ENCODE measurements at places on chromosomes 16 and 17.
A peak's percentile ranks its signal among the peaks of the same experiment; 100 is the strongest.

DNA sequence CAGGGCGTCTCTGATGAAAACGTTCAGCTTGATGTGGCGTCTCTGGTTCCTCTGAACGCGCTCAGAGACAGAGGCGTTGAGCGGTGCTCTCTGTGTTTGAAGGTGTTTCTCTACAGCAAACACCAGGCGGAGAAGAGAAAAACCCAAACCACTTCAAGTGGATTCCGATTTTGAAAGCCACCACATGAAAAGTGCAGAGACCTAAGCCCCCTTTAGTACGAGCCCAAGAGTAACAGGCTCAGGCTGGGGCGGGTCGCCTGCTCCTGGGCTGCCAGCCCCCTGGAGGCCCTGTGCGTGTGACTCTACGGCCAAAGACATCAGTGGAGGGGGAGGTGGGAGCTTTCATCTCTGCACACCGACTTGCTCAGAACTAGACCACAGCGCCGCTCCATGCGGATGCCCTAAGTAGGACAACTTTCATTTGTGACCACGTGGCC is 328.4 kb downstream of the MAF start:
- DNase-seq = no peak

DNA sequence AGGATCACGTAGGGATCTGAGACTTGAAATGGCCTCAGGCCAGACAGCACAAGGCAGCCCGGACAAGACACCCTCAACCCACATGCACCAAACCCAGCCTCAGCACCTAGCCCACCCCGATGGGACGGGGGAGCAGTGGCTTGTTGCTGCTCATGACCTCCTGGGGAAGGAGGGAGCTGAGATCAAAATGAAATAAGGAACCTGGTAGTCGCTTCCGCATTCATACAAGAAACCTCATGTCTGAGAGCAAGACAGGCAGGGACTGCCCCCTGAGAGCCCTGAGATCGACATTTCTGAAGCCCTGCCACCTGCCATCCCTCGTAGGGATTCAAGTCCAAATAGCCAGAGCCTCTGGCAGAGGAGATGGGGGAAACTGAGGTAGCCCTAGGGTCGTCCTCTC is 5.7 kb upstream of the CEP131 start:
- DNase-seq = no peak

DNA sequence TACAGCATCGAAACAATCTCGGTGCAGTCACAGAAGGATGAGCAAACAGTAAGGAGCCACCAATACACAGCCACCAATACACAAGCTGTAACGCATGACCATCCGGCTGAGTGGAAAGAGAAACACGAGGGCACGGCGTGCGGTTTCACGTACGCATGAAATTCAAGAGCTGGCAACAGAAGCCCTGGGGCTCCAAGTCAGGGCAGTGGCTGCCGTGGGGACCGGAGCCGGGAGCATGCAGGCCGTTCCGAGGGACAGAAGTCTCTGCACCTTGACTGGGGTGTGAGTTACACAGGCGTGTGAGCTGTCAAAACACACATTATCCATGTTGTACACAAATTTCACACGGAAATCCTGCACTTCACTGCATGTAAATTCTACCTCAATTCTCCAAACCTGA is 50.6 kb upstream of the METRNL start:
- no peak for DNase-seq

DNA sequence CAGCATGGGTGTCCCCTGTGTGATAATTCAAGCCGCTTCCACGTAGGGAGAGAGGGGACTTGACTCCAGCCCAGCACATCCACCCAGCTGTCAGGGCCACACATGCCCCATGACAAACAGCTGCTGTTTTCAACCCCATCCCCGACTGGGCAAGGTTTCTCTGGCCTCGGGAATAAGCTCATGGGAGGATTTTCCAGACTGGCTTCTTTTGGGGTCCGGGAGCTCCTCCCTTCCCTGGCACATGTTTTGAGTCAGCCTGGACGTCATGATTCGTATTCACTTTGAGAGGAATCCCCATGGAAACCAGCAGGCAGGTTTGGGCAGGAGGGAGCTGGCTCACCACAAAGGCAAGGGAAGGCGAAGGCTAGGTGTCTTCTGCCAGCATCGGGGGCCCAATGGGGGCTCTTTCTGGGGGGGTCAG is 156.4 kb downstream of the CMIP start:
- peak; percentile 58 for DNase-seq

GRCh38 chr16:52863000-52863399 is 189.7 kb downstream of the CHD9NB start:
- DNase-seq = no peak

DNA sequence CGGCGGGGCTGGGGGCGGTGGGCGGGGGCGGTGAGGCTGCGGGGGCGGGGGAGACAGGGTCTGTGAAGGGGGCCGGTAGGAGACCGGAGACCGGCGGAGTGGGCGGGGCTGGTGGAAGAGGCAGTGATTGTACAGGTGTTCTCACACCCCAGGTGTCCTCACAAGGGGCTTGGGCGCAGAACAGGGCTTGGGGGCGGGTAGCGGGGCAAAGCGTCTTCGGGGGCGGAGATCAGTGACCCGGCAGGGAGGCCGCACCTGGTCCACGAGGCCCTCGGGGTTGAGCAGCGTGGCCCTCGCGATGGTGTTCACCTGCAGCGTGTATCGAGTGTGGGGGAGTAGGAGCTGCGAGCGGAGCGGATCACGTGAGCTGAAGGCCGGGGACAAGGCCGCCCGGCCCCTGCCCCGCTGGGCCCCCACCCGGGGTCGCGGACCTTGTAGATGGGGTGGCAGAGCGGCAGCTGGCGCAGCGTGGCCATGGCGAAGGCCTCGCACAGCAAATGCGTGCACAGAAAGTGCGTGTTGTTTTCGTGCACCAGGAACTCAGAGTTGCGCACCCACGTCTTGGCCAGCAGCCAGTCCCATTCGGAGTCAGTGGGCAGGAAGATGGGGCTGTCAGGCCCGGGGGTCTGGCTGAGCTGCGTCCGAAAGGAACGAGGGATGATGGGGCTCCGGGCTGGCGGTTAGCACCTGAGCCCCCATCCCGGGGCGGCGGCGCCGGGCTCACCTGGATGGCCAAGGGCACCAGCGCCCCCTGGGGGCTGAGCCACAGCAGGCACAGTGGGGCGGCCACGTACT is 8.5 kb downstream of the ALOXE3 start:
- no peak for DNase-seq

GRCh38 chr17:79699386-79700036 is 31.2 kb upstream of the ENPP7 start:
- no peak for DNase-seq

DNA sequence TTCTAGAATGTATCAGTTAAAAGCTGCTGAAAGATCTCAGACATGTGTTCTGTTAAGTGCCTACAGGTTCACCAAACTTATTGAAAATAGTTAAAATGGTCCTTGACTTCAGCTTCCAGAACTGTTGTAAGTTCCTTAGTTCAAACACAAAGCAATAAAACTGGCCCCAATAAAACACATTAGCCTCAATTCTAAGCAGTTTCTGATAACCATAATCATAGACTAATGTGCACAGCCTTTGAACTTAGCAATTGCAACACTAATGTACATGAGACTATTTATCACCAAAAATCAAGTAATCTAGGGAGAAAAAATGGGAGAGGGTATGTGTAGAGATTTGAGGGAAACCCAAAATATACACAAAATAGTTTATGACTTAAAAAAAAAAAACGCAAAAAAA is 15.4 kb downstream of the PIGL start:
- DNase-seq = no peak

All from RCC 7860 (cell line).